T-cell (primary cell): ENCODE measurements at places on chromosomes 1 and 21. TPM values are rescaled to one million over a fixed set of nuclear protein-coding genes. Genes with fewer than 3 reads are reported as not detected.

- H3K4me3 ChIP-seq: no peak overlapping the region
- peaks cover 6% of the 10 kb centered on the region for H3K36me3 ChIP-seq
- no peak overlapping the region for H3K27ac ChIP-seq
These were observed 36.2 kb downstream of the BACH1 start for GRCh38 chr21:29334717-29335428.

- H3K36me3 ChIP-seq: no peaks in the 10 kb centered on the region
- H3K27ac ChIP-seq: no peak overlapping the region
- DNase-seq: no peak
- no peak overlapping the region for H3K4me3 ChIP-seq
These were observed 59.0 kb downstream of the NDUFS5 start for GRCh38 chr1:39085174-39085573.

- H3K4me1 ChIP-seq: peaks cover 19% of the 10 kb centered on the region
- no peak overlapping the region for H3K27ac ChIP-seq
- no peak for DNase-seq
- no peaks in the 10 kb centered on the region for H3K36me3 ChIP-seq
These were observed 2.4 kb upstream of the PIK3R3 start for GRCh38 chr1:46134660-46135331.

- no peak overlapping the region for H3K4me3 ChIP-seq
- H3K27me3 ChIP-seq: peaks cover 3% of the 10 kb centered on the region
- no peak overlapping the region for H3K27ac ChIP-seq
These were observed 14.5 kb downstream of the NT5C1A start for GRCh38 chr1:39657402-39657801.

GRCh38 chr1:19390166-19390850 lies 78.2 kb downstream of the SLC66A1 start:
- peaks cover 6% of the 10 kb centered on the region for H3K36me3 ChIP-seq
- peak overlapping the region; percentile 30 for H3K4me3 ChIP-seq
- DNase-seq: no peak

GRCh38 chr1:156664767-156665411 lies 12.3 kb downstream of the NES start:
- H3K27ac ChIP-seq: no peak overlapping the region
- peaks cover 27% of the 10 kb centered on the region for H3K4me1 ChIP-seq
- H3K4me3 ChIP-seq: no peak overlapping the region

The GPR3 gene
- total RNA-seq: 0.35 TPM
